ENCODE measurements at places on chromosomes 11 and 22. TPM values are rescaled to one million over a fixed set of nuclear protein-coding genes. Genes with fewer than 3 reads are reported as not detected.

TIGD3 gene
- 0.60 TPM for total RNA-seq

FZD4 gene
- total RNA-seq: 1.1 TPM

OR10AG1 gene
- not detected for total RNA-seq

XBP1 gene
- 53.5 TPM for total RNA-seq

FADS2 gene
- 284 TPM for total RNA-seq

CCDC73 gene
- total RNA-seq: not detected

KCTD17 gene
- 20.3 TPM for total RNA-seq

USP47 gene
- total RNA-seq: 26.9 TPM

NF2 gene
- total RNA-seq: 12.1 TPM

GGTLC2 gene
- not detected for total RNA-seq

MMP27 gene
- not detected for total RNA-seq

KLHL35 gene
- 1.8 TPM for total RNA-seq

SC5D gene
- 11.3 TPM for total RNA-seq

MMP10 gene
- 1.3 TPM for total RNA-seq

SMTNL1 gene
- total RNA-seq: not detected

FIBIN gene
- total RNA-seq: not detected

DNAJC4 gene
- 18.5 TPM for total RNA-seq

APOA5 gene
- not detected for total RNA-seq

SAA4 gene
- total RNA-seq: not detected

KDM4E gene
- not detected for total RNA-seq

CBLIF gene
- total RNA-seq: not detected

PRDM11 gene
- total RNA-seq: 8.0 TPM

ME3 gene
- total RNA-seq: 16.8 TPM

VSIG10L2 gene
- not detected for total RNA-seq

ELF5 gene
- total RNA-seq: not detected

OR52E8 gene
- not detected for total RNA-seq

PATE4 gene
- not detected for total RNA-seq

CNIH2 gene
- 1.6 TPM for total RNA-seq

MTA2 gene
- total RNA-seq: 87.1 TPM

PPP2R5B gene
- total RNA-seq: 5.2 TPM

All from A549 treated with CORT108297 at 1 μM for 4 hours (cell line).